HEK293T (cell line): ENCODE measurements at places on chromosomes 5 and 9.

- no peak for DNase-seq
Observed at GRCh38 chr5:176927562-176927961, 28.4 kb upstream of the HK3 start.

- no peak for DNase-seq
Observed at GRCh38 chr5:415928-416635, 26.9 kb upstream of the EXOC3 start.

GRCh38 chr5:6340100-6340499, 38.2 kb downstream of the MED10 start:
- no peak for DNase-seq

- peak; percentile 59 for DNase-seq
Observed at GRCh38 chr5:173396311-173396993, 68.2 kb upstream of the STC2 start.

GRCh38 chr5:571791-572190, 40.3 kb upstream of the CEP72 start:
- no peak for DNase-seq

GRCh38 chr5:16862777-16863176, 73.3 kb downstream of the MYO10 start:
- no peak for DNase-seq

DNA sequence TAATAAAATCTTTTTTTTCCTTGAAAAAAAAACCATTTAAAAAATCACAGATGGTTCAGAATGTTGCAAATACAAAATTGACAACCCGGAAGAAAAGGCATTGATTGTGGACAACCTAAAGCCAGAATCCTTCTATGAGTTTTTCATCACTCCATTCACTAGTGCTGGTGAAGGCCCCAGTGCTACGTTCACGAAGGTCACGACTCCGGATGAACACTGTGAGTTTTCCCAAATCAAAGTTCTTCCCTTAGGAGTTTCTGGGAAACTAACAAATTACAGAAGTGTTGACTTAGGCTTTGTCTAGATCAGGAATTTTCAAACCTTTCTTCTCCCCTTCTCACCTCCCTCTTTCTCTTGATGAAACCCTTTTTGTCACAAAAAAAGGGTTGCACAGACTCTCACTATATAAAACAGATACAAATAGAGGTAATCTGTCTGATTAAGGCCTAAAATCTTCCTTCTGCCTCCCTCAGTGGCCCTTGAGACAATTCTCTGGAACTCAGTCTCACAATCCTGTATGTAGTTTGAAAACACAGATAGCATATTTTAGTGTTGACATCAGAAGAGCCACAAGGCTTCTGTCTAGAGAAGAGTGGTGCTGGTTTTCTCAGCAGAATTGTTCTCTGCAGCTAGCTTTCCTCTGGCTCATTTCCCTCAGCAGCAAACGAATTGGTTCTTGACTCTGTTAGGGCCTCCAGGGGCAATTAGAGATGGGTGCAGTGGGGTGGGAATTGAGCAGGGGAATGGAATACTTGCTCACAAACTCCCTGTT, 79.5 kb downstream of the OSMR start:
- no peak for DNase-seq

GRCh38 chr9:5884191-5884590, 6.5 kb upstream of the MLANA start:
- DNase-seq: no peak

GRCh38 chr9:127463911-127464310, 12.6 kb downstream of the LRSAM1 start:
- DNase-seq: no peak

- DNase-seq: no peak
Observed at GRCh38 chr5:2914981-2915484, 163.6 kb upstream of the IRX2 start.

DNA sequence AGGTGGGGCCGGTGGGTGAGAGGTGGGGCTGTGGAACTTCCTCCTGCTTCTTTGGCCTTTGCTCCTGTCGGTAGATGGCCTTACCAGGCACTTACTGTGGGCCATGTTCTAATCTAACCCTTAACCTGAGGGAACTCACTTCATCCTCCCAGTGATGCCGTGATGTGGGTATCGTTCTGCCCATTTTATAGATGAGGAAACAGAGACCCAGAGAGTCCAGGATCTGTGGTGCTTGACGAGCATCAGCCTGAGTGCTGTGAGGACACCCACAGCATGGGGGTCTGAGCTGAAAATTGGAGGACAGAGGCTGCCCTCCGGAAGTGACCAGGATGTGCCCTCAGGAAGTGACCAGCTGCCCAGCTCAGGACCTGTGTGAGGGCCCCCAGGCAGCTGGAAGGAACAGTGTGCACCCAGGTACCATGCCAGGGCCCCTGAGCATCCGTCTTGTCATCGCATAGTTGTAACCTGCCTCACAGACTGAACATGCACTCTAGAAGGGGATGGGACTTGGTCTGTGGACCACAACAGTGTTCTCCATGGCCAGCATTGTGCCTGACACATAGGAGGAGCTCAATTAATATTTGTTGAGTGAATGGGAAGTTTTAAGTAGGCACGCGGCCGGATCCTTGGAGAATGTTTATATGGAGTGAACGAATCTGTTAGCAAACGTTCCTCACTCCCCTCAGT, 8.5 kb downstream of the NEK6 start:
- DNase-seq: no peak

DNA sequence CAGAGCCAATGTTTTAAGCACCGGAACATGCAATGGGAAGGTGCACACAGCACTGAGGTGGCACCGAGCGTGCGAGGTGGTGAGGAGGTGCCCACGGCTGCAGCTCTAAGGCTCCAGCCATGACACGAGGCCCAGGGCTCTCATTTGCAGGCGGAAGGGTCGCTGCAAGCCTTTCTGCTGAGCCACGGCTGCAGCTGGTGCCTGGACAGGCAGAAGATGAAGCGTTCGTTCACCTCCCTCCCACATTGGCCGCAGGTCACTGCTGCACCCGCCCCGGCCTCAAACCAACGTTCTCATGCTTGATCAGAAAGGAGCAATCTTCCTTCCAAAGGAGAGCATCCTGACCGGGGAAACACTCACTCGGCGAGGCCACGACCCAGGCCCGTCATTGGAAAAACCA, 4.5 kb upstream of the INPP5E start:
- DNase-seq: no peak

DNA sequence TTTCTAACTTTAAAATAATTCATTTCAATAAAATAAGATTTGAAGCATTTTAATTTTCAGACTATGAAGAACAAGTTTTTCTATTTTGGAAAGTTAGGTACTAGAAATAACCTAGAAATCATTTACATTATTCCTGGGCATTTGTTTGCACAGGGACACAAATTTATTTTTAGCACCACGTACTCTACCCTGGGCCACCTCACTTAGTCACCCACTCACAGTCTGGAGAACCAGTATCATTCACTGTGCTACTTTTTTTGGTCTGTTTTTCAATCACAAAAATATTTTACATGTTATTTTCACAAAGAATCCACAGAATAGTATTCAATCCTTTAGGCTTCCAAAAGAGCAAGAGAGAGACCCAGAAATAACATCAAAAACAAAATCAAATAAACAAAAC, 128.6 kb upstream of the ACOT12 start:
- no peak for DNase-seq

DNA sequence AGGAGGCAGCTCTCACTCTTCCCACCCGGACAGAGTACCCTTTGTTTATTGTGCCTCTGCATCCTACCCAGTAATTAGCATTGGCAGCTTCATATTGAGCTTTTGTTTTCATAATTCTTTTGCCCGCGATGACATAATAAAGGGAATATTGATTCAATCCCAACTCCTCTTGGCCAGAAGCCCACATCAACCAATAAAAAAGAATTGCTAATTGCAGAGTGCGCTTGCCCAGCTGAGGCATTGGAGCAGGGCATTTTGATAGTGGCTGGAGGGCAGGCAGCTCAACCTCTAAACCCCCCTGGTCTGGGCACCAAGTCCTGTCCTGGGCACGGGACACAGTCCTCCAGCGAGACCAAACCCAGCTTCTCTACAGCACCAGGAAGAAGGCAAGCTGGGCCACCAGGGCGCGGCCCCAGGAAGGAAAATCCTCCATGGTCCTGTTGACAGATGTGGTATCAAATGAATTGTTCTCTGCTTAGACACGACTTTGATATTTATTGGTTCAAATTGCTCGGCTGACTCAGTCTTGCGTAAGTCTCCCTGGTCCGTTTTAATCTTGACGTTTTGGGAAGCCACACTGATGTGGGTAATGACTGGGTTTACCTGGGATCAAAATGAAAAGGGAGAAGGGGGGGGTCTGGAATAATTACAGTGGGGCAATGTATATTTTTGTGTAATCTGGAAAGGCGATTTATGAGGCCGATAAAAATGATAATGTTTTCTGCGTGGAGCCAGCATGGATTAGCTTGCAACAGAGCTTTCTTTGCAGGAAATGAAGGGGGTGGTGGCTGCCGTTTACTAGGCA, 220.7 kb upstream of the MSX2 start:
- DNase-seq: peak; percentile 66

DNA sequence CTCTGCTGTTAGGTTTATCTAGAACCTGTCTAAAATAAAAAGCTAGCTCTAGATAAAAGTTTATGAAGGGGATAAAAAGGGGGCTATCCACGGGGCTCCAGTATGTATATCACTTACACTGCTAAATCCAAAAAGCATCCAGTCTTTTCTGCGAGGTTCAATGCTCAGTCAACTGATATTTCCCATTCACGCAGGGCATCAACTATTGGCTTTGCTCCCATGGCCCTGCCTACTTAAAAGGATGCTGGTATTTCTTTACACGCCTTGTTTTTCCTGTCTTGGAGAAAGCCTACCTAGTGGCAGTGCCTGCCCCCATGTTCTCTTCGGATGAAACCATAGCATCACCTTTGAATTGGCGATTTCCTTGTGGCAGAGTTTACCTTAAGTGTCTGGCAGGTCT, 8.1 kb downstream of the SPRY4 start:
- DNase-seq: no peak

DNA sequence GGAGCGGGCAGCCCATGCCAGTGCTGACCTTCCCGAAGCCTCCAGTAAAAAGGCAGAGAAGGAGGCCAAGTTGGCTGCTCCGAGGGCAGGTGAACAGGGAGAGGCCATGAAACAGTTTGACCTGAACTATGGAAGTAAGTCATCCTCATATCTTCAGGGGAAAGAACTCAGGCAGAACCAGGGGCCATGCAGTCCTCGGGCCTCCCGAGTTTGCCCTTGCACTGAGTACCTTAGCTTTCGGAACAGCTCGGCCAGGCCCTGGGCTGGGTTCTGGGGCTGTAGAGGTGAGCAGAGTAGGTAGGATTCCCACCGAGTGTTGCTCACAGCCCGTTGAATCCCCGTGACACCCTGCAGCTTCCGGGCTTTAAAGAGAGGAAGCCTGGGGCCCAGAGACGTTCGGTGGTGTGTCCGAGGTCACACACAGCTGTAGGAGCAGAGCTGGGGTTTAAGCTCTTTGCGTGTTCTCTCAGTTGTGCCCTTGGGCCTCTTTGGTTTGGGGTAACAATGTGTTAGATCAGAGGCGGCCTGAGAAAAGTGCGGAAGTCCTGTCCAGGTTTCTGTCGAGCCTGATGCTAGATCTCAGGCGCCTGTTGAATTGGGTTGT, 24.8 kb upstream of the POMT1 start:
- DNase-seq: no peak

DNA sequence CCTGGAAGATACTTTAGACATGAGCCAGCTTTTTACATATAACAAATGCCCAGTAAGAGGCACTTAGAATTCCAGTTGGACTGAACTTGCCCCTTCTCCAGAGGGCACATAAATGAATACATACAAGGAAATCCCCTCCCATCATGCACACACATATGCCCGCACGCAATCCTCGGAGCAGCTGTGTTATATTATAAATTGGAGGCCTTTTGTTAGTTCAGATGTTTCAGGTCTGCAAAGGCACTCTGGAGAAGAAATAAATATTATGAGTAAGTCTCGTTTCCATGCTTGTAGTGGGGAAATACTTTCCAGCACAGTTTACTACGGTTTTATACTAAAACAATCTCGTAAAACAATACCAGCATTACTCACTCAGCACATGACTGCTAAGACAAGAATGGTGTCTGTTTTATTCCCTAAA, 17.6 kb upstream of the MUSK start:
- DNase-seq: no peak

GRCh38 chr9:98993570-98993945, 49.9 kb downstream of the COL15A1 start:
- no peak for DNase-seq

GRCh38 chr9:84556556-84556955, 113.0 kb upstream of the NTRK2 start:
- no peak for DNase-seq

DNA sequence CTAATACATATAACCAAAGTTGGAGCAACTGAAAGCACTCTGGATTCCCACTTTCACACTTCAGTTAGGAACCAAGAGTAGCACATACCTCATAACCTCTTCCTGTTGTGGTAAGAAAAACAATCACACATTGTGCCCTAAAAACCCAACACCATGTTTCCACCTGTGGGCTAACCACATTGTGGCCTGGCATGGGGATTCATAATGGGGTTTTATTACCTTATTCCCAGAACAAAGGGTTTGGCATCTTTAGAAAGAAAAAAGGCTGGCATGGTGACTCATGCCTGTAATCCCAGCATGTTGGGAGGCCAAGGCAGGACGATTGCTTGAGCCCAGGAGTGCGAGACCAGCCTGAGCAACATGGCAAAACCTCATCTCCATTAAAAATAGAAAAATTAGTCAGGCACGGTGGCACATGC, 60.6 kb downstream of the HSD17B3 start:
- DNase-seq: no peak

GRCh38 chr9:96015876-96016686, 140.6 kb downstream of the ERCC6L2 start:
- DNase-seq: no peak

DNA sequence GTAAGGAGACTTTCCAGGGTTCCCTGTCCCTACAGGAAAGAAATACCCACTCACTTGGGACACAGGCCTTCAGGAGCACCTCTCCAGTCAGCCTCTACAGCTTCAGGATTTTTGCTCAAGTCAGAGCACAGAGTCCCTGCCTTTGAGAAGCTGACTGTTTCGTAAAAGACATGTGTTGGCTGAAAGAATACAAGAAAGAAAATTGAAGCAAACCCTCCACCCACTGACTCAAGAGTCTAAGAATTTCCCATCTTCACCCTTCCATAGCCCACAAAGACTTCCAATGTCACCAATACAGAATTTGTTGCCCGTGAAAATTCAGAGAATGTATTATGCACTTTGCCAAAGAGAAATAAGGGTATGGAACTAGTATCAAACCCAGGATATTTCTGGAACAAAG, 53.0 kb upstream of the ZNF622 start:
- no peak for DNase-seq

- DNase-seq: no peak
Observed at GRCh38 chr5:32074401-32074800, 99.7 kb downstream of the GOLPH3 start.

- no peak for DNase-seq
Observed at GRCh38 chr9:3909966-3910650, 384.3 kb upstream of the RFX3 start.

GRCh38 chr5:72185496-72186329, 78.4 kb downstream of the MAP1B start:
- no peak for DNase-seq

DNA sequence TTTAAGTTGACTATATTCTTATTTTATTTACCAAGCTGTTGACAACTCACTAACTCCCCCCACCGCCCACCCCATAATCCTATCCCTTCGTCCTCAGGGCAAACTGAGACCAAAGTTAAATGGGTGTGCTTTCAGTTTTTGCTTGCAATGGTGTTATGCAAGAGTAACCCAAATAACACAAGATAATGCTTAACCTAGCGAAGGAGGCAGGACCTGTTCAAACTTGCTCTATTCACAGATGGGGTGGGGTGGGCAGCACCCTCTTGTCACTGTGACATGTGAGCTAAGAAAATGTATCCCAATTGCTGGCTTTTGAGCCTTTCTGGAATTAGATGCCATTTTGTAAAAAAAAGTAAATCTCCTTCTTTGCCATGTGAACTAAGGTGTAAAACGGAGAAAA, 40.4 kb downstream of the GLIS3 start:
- no peak for DNase-seq
